Left kidney (tissue), 8 donors: ENCODE measurements at places on chromosomes 1 and 21. TPM values are rescaled to one million over a fixed set of nuclear protein-coding genes. Genes with fewer than 3 reads are reported as not detected.
A peak's percentile ranks its signal among the peaks of the same experiment; 100 is the strongest.

- no peak for DNase-seq
Measured at GRCh38 chr1:234107416-234108021, 203.0 kb downstream of the SLC35F3 start.

DNA sequence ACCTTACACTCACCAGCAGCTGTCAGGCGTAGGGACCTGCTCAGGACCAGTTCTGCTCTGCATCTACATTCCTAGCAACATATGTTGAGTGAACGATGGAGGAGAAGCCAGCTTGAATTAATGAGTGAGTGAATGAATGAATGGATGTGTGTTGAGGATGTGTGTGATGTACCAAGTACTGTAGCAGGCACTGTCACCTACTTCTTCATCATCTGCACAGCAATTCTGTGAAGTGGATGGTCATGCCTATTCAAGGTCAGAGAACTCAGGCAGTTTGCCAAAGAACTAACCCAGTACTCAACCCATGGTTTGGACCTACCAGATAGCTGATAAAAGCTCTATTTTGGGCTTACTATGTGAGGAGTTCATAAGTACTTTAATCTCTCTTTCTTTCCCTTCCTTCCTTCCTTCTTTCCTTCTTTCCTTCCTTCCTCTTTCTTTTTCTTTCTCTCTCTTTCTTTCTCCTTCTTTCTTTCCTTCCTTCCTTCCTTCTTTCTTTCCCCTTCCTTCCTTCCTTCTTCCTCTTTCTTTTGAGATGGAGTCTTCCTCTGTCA is 56.9 kb downstream of the ATP1A1 start:
- no peak for DNase-seq

DNA sequence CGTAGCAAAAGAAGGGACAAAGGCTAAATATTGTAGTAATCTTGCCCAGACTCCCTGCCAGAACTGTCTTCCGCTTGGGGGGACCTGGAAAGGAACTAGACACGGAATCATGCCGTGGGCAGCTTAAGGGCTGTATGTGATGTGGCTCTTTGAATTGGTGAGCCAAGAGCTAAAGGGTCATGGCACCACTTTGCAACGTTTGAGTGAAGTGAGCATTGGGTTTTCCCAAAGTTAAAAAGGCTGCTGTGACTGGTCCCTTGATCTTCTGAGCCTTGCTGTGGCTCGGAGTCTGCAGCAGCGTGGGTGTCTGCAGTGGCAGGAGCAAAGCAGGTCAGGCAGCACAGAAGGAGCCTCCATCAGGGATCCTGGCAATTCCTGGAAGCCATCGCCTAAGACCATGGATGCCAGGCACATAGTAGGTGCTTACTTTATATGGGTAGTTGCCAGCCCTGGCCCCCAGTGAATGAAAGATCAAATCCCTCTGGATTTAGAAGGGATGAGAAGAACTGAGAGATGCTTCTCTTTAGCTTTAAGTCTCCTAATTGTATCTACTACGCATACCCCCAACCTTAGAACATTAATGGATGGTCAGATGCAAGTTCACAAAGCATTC is 1.8 kb downstream of the SMYD2 start:
- DNase-seq: no peak

DNA sequence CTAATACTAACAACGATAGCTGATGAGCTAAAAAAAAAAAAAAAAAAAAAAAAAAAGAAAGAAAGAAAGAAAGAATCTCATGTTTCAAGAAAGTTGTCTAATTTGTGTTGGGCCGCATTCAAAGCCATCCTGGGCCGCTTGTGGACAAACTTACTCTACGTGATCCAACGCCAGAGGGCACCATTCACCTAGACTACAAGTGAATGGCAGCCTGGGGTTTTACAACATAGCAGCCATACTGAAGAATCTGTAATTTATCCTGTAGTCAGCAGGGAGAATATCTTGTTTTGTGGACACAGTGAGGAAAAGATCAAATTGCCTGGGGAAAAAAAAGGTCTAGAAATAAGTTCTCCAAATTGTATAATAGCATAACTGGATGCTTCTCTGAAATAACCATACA is 47.0 kb downstream of the CYP2J2 start:
- DNase-seq: peak; percentile 76

SHE gene
- polyA plus RNA-seq: 9.8 TPM

DNA sequence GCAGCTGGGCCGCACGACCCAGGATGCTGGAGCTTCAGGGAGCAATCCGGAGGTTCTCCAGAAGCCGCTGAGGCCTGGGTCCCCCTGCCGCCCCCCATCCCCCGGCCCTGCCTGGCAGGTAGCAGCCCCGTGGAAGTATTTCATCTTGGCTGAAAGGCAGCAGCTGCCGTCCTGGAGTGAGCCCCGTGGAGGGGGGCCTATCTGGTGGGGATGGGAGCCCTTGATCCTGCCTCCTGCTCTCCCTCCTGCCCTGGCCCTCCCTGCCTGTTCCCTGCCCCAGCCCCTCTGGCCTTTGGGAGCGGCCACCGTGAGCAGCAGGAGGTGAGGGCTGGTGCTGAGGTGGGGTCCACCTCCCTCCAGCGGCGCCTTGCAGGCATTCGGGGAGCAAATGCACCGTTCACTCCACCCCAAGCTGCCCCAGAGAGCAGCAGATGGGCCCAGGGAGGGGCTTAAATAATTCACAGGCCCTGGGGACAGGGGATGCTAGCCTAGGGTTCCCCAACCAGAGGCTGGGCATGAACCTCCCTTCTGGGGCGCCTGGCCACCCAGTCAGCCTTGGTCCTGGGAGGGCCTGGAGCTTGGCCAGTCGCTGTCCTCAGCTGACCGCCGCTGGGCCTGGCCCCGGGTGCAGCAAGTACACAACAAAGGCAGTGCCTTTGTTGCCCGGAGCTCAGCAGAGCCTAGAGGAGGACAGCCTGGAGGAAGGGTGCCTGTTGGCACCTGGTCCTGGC is 23.7 kb upstream of the PLCH2 start:
- no peak for DNase-seq

GRCh38 chr1:192530254-192530653 is 45.3 kb upstream of the RGS1 start:
- DNase-seq: no peak

UTS2 gene
- polyA plus RNA-seq: not detected

LY9 gene
- polyA plus RNA-seq: 0.32 TPM

CNKSR1 gene
- 15.4 TPM for polyA plus RNA-seq

DNA sequence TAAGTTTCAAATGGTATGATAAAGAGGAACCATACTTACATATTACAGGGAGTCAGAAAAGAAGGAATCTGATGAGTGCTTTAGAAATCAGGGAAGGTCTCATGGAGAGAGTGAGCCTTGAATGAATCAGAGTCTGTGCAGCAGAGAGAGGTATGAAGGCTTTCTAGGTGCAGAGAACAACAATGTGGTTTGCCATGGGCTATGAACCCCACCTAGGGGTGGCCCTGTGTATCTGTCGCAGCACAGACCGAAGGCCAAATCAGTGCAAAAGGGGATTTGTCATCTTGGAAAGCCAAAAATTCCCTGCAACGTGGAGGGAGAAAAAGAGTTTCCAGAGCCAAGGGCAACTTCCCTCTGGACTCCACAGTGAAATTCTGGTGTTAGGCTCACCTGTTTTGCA is 3.5 kb downstream of the PAPPA2 start:
- DNase-seq: no peak

CFH gene
- 34.4 TPM for polyA plus RNA-seq
